ENCODE measurements at places on chromosomes 1 and 21. TPM values are rescaled to one million over a fixed set of nuclear protein-coding genes. Genes with fewer than 3 reads are reported as not detected.

- DNase-seq = no peak
- H3K36me3 ChIP-seq = peaks cover 2% of the 10 kb centered on the region
- no peaks in the 10 kb centered on the region for H3K27me3 ChIP-seq
- peak overlapping the region; percentile 69 for H3K4me3 ChIP-seq
- peaks cover 22% of the 10 kb centered on the region for H3K4me1 ChIP-seq
Measured at GRCh38 chr21:36966821-36967768, 626 bp upstream of the HLCS start.

- DNase-seq = no peak
Measured at GRCh38 chr1:56025942-56026341, 553.4 kb downstream of the PLPP3 start.

DNA sequence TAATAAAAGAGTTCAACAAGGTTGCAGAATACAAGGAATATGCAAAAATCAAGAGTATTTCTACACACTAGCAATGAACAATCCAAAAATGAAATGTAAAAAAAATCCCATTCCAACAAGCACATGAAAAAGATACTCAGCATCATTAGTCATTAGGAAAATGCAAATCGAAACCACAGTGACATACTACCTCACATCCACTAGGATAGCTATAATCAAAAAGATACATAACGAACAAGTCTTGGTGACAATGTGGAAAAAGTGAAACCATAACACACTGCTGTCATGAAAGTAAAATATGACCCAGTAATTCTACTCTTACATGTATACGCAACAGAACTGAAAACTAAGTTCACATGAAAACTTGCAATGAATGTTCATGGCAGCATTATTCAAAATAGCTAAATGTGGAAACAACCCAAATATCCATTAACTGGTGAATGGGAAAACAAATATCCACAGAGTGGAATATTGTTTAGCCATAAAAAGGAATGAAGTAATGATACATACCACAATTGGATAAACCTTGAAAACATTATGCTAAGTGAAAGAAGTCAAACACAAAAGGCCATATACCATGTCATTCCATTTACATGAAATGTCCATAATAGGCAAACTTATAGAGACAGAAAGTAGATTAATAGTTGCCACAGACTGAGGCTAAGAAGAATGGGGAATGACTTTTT, 34.3 kb downstream of the PIK3R3 start:
- H3K27me3 ChIP-seq = peaks cover 4% of the 10 kb centered on the region
- H3K36me3 ChIP-seq = no peaks in the 10 kb centered on the region
- peaks cover 5% of the 10 kb centered on the region for H3K4me1 ChIP-seq
- no peak overlapping the region for H3K4me3 ChIP-seq
- no peak overlapping the region for H3K27ac ChIP-seq

DNA sequence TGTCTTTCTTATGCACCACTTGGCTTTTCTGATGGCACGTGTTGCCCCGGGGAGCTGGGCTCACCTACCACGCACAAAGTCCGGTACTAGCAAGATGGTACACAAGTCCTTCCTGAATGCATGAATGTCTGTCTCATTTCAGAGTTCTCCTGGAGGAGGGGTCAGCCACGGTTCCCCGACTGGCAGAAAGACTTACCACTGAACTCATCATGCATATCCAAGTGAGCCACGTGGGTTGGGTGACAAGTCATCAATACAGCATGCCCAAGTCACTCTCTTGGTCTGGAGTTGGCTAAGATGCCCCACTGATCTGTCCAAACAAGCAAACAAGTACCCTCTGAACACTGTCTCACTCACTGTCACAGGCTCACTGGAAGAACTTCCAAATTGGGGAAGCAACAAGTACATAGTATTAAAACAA, 28.6 kb upstream of the MX1 start:
- no peak overlapping the region for H3K27ac ChIP-seq
- peaks cover 9% of the 10 kb centered on the region for H3K36me3 ChIP-seq
- H3K4me1 ChIP-seq = no peaks in the 10 kb centered on the region
- no peaks in the 10 kb centered on the region for H3K27me3 ChIP-seq
- DNase-seq = no peak

Gene IGSF9
- total RNA-seq = not detected

- no peak for DNase-seq
- H3K27me3 ChIP-seq = no peaks in the 10 kb centered on the region
- H3K27ac ChIP-seq = no peak overlapping the region
- H3K4me3 ChIP-seq = no peak overlapping the region
- H3K36me3 ChIP-seq = peaks cover 8% of the 10 kb centered on the region
Measured at GRCh38 chr1:173176246-173176645, 30.9 kb downstream of the TNFSF4 start.

Gene LAMB3
- total RNA-seq = 0.60 TPM

GRCh38 chr1:24752305-24752704, 7.1 kb downstream of the CLIC4 start:
- DNase-seq = no peak
- H3K27ac ChIP-seq = no peak overlapping the region
- peaks cover 2% of the 10 kb centered on the region for H3K36me3 ChIP-seq
- peaks cover 2% of the 10 kb centered on the region for H3K27me3 ChIP-seq

DNA sequence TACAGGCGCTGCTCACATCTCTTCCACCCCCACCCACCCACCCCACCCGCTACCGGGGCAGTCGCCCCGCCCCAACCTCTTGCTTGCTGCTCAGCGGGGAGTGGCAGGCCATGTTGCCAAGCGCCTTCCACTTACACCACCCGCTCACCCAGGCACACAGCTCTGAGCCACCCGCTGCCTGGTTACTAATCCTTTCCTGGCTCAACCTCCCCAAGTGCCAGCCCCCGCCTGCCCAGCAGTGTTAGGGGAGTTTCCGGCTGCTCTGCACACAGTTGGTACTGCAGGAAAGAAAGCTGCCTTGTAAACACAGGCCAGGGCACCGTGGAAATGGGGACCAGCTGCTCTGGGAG, 56.2 kb downstream of the LACTBL1 start:
- DNase-seq = no peak
- H3K4me1 ChIP-seq = no peaks in the 10 kb centered on the region
- H3K27me3 ChIP-seq = peaks cover 2% of the 10 kb centered on the region
- H3K36me3 ChIP-seq = no peaks in the 10 kb centered on the region
- no peak overlapping the region for H3K27ac ChIP-seq

GRCh38 chr1:27237112-27237511, 2.7 kb downstream of the WDTC1 start:
- no peak overlapping the region for H3K4me3 ChIP-seq
- H3K27ac ChIP-seq = no peak overlapping the region
- no peak for DNase-seq
- peaks cover 1% of the 10 kb centered on the region for H3K36me3 ChIP-seq

Gene S100A10
- total RNA-seq = 208 TPM

- H3K4me1 ChIP-seq = no peaks in the 10 kb centered on the region
- no peaks in the 10 kb centered on the region for H3K36me3 ChIP-seq
- DNase-seq = no peak
Measured at GRCh38 chr1:18282851-18283600, 175.4 kb downstream of the IGSF21 start.

GRCh38 chr1:11707621-11708276, 16.2 kb downstream of the DRAXIN start:
- H3K27ac ChIP-seq = no peak overlapping the region
- no peaks in the 10 kb centered on the region for H3K27me3 ChIP-seq
- DNase-seq = no peak
- H3K4me3 ChIP-seq = no peak overlapping the region
- H3K4me1 ChIP-seq = no peaks in the 10 kb centered on the region

DNA sequence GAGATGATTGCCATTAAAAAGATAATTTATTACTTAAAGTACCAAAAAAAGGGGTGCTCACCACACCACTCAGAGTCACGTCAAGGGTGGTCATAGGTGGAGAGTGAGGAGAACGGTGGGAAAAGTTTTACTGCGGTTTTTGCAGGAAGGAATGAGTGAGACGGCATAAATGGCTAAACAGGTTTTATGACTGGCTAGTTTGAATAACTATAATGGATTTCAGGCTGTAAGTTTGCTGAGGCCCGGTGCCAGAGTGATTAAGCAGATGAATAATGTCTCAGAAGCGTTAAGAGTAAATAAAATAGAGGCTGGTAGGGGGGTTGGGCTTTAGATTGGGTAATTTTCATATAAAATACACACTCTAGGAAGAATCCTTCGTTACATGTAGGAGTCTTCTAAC, 1337.8 kb downstream of the AMY1C start:
- H3K27me3 ChIP-seq = no peaks in the 10 kb centered on the region
- H3K4me3 ChIP-seq = no peak overlapping the region
- no peaks in the 10 kb centered on the region for H3K36me3 ChIP-seq

GRCh38 chr1:173014160-173014559, 36.6 kb downstream of the TNFSF18 start:
- no peak for DNase-seq
- no peaks in the 10 kb centered on the region for H3K36me3 ChIP-seq
- no peak overlapping the region for H3K27ac ChIP-seq
- H3K4me3 ChIP-seq = no peak overlapping the region
- peaks cover 8% of the 10 kb centered on the region for H3K4me1 ChIP-seq

Gene DCST1
- not detected for total RNA-seq

DNA sequence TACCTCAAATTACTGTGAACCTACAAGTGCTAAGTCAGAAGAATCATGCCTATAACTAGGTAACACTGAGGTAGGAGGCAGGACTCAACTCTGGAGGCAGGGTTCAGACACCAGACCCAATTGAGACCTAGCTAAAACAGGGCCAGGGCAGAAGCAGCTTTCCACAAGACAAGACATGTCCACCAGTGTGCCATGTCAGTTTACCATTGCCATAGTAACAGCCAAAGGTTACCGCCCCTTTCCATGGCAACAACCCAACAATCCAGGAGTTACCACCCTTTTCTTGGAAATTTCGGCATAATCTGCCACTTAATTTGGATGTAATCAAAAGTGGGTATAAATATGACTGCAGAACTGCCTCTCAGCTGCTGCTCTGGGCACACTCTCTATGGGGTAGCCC, 432.3 kb downstream of the DPYD start:
- no peaks in the 10 kb centered on the region for H3K36me3 ChIP-seq
- no peak for DNase-seq
- no peak overlapping the region for H3K27ac ChIP-seq
- no peak overlapping the region for H3K4me3 ChIP-seq
- no peaks in the 10 kb centered on the region for H3K27me3 ChIP-seq
- H3K4me1 ChIP-seq = no peaks in the 10 kb centered on the region

GRCh38 chr21:44074315-44074958, 32.8 kb upstream of the PWP2 start:
- H3K4me3 ChIP-seq = no peak overlapping the region
- H3K36me3 ChIP-seq = peaks cover 42% of the 10 kb centered on the region
- peaks cover 38% of the 10 kb centered on the region for H3K4me1 ChIP-seq
- no peaks in the 10 kb centered on the region for H3K27me3 ChIP-seq

- peaks cover 62% of the 10 kb centered on the region for H3K4me1 ChIP-seq
- peak; percentile 96 for DNase-seq
- H3K36me3 ChIP-seq = no peaks in the 10 kb centered on the region
- H3K4me3 ChIP-seq = peak overlapping the region; percentile 13
Measured at GRCh38 chr1:116504308-116505156, 66.3 kb downstream of the CD58 start.

Gene MYOM3
- not detected for total RNA-seq

Gene COL6A1
- total RNA-seq = 4.1 TPM

DNA sequence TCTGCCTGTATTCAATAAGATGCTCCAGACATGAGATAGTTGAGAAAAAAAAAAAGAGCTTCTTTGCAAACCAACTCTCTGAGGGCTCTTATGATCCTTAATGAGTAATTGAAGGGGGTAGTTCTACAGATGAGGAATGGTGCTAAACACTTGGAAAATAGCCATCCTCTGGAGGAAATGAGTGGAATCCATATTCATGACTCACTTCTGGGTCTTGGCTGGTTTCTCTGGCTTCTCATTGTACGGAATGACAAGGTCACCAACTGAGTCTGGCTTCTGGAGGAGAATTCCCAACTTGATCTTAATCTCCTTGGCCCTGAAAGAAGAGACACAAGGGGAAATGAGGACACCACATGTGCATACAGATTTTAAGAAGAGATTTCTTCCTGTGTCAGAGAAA, 34.7 kb downstream of the RGS5 start:
- H3K36me3 ChIP-seq = no peaks in the 10 kb centered on the region
- no peaks in the 10 kb centered on the region for H3K27me3 ChIP-seq
- H3K4me3 ChIP-seq = no peak overlapping the region
- H3K27ac ChIP-seq = no peak overlapping the region

- H3K27me3 ChIP-seq = peaks cover 27% of the 10 kb centered on the region
- no peaks in the 10 kb centered on the region for H3K36me3 ChIP-seq
Measured at GRCh38 chr1:207027206-207027777, 5.3 kb downstream of the C1orf116 start.

Gene ZBTB40
- 14.3 TPM for total RNA-seq

Gene RXFP4
- not detected for total RNA-seq

Gene SHC1
- 34.2 TPM for total RNA-seq

Data from activated CD8-positive, alpha-beta T cell treated with anti-CD3 and anti-CD28 coated beads for 36 hours (primary cell).